Temporal lobe (tissue), 4 donors: ENCODE measurements at places on chromosomes 3 and 15. TPM values are rescaled to one million over a fixed set of nuclear protein-coding genes. Genes with fewer than 3 reads are reported as not detected.

The PRKCD gene
- 0.98 TPM for total RNA-seq

The EPHA3 gene
- total RNA-seq, result 105 TPM

The HYAL1 gene
- 0.49 TPM for total RNA-seq

The MTFMT gene
- total RNA-seq, result 15.7 TPM

The COL6A5 gene
- total RNA-seq, result under 0.01 TPM

The CNTN3 gene
- 28.3 TPM for total RNA-seq

The SLC2A2 gene
- not detected for total RNA-seq

The GANC gene
- total RNA-seq, result 6.9 TPM

The ADAMTSL3 gene
- total RNA-seq, result 16.2 TPM
